SK-N-SH (cell line): ENCODE measurements at places on chromosomes 12 and 14.

DNA sequence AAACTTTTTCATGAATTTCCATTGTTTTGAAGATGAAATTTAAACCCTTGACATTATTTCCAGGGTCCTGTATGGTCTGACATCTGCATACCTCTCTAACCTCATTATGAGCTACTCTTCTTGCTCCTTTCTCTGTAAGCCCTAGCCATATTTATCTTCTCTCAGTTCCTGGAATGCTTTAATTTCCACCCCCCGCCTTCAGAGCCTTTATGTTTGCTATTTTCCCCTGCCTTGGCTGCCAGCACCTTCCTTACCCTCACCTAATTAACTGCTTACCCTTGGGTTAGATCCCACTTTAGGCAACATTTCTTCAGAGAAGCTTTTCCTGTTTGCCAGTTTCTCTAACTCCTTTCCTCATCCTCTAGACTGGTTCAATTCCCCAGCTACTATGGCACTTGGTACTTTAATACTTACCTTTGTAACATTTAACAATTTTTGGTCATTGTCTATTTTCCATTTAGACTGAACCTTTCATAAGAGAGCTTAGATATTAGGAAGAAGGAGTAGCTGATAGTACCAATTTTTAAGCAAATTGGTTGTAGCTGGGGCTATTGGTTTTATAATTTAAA, 6.0 kb downstream of the STYX start:
- no peak for DNase-seq

DNA sequence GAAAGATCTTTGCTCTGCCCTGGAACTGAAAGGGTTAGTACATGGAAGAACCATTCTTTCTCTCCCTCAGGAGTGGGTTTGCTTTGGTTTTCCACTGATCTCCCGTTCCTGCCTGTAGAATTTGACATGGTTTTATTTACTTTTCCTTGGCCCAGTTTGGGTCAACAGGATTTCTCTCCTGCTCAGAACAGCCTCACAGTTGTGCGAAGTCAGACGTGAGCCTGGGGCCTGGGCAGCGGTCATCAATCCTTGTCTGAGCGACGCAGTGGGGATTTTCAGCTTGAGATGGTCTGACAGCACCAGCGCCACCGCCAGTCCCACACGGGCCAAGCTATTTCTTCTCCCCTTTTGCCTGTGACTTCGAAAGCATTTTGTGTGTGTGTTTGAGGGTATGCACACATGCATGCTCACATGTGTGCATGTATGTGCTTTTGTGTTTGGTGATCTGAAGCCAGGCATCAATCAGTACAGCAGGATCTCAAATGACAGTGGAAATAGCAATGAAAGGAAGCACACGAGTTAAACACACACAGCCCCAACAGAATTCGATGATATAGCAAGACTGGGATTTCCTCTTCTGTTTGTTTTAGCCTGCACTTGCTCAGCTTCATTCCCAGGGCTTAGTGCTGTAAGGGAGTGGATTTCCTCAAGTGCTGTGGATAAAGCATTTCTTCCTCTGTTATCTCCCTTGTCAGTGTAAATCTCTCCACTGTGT, 58.3 kb downstream of the SMOC1 start:
- no peak for DNase-seq

GRCh38 chr14:85087201-85087600, 442.7 kb upstream of the FLRT2 start:
- no peak for DNase-seq

DNA sequence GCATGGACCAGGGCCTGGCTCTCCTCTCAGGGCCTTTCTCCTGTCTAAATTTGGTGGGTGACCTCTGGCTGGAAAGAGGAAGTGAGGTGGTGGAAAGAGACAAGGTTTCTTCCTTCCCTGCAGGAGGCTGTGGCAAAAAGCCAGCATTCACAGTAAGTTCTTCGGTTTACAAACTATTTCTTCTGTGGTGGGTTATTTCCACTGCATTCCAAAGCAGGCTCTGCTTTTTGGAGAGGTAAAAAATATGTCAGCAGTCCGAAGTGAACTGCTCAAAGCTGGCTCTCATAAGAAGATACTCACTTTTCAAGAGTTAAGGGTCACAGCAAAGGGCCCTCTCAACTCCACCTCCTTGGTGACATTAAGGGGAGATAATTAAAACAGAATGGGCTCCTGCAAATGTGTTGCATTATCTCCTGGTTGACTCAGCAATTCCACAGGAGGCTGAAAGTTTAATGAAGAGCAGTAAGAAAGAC, 48.9 kb upstream of the POC1B start:
- DNase-seq = no peak

DNA sequence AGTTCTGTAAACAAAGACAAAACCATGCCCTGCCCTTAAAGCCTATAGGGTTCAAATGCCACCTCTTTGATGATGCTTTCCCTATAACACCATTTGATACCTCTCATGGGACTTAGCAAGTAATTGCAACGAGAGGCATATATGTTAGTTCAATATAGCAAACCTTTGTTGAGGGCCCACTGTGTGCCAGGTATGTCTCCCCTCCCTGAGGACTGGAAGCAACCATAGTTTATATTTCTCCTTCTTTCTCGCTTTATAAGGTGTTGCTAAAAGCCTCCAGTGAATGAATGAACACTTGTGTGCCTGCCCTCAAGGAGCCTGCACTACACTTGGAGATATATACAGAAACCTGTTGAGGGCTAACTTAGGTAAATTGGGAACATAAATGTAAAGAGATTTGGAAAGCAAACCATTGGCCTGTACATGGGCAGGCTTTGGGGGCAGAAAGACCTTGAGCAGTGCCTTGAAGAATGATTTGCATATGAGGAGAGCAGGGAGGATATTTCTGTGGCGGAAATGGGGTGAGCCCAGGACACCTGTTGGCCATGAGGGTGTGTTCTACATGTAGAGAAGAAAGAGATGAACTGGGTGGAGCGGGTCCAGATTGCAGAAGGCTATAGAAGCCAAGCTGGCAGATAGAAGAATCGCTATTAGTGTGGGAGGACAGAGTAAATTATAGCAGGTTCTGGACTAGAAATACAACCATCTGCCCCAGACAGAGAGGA, 1.8 kb upstream of the CKAP4 start:
- no peak for DNase-seq

DNA sequence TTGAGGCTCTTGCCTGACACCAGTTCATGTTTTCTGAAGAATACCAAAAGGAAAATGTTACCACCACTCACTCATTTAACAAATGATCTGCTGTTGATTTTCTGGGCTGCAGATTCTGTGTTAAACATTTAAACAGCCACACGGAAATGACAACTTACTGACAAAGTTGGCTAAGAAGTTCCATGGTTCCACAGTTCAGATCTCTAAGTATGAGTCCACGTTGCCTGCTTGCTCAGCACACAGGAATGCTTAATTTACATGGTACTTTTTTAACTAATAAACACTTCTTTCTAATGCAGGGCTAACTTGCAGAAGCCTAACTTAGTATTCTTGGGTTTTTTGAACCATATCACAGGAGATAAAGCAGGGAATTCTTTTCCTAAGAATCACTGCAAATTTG, 34.7 kb downstream of the PTGER2 start:
- no peak for DNase-seq

GRCh38 chr14:28057359-28058296, 709.0 kb upstream of the FOXG1 start:
- DNase-seq = no peak

DNA sequence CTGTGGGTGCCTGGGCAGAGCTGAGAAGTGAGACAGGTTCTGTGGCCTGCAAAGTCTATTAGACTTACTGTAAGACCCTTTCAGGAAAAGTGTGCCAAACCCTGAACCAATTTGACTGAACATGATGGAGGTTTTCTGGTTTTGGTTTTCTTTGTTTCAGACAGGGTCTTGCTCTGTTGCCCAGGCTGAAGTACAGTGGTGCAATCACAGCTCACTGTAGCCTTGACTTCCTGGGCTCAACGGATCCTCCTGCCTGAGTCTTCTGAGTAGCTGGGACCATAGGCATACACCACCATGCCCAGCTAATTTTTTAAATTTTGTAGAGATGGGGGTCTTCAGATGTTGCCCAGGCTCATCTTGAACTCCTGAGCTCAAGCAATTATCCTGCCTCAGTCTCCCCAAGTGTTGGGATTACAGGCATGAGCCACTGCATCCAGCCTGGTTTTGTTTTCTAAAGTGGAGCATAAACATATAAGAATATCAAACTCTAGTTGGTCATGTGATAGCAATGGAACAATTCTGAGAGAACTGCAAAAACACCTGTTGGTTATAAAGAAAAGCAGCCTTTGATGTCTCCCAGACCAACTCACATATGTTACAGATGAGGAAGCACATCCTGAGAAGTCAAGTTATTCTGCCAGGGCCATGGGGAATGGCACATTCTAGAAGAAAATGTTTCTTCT, 166.9 kb downstream of the FOXN3 start:
- DNase-seq = no peak

- no peak for DNase-seq
These were observed 394 bp upstream of the AMIGO2 start for GRCh38 chr12:47079981-47080724.

DNA sequence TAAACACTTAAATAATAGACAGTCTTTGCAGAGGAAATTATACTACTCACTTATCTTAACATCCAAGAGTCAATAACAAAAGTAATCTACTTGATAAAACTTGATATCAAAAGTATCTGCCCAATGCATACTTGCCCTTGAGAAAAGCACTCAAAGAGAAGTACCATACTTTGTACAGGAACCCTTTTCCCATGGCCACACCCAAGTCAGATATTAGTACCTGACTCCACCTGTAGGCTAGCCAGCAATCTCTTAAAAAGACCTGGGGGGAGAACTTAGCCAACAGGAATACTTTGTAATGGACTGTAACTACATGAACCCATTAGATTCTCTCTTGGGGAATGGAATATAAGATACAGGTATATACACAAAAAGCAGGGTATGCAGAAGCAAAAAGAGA, 99.6 kb upstream of the HECTD1 start:
- no peak for DNase-seq

DNA sequence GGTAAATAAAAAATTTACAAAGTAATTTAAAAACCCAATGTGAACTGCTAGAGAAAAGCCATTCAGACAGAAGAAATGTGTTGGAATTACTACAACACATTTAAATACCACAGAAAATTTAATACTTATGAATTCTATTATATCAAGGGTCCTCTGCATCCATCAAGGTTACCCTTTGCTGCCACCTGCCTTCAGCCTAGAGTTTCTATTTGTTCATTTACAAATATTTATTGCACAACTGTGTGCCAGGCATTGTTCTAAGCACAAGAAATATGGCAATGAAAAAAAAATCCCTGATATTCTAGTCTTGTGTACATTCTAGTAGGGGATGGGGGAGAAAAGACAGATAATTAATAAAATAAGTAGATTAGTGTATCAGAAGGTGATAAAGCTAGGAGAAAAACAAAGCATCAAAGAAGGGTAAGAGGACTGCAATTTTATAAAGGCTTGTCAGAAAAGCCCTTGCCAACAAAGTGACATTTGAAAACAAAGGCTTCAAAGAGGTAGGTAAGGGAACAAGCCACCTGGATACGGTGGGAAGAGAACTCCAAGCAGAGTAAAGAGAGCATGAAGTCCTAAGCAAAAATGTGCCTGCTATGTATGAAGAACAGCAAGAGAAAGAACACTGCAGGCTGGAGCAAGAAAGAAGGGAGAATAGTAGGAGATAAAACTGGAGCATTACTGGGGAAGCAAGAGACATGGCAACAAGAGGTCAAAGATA, 59.1 kb upstream of the SLC6A13 start:
- no peak for DNase-seq

DNA sequence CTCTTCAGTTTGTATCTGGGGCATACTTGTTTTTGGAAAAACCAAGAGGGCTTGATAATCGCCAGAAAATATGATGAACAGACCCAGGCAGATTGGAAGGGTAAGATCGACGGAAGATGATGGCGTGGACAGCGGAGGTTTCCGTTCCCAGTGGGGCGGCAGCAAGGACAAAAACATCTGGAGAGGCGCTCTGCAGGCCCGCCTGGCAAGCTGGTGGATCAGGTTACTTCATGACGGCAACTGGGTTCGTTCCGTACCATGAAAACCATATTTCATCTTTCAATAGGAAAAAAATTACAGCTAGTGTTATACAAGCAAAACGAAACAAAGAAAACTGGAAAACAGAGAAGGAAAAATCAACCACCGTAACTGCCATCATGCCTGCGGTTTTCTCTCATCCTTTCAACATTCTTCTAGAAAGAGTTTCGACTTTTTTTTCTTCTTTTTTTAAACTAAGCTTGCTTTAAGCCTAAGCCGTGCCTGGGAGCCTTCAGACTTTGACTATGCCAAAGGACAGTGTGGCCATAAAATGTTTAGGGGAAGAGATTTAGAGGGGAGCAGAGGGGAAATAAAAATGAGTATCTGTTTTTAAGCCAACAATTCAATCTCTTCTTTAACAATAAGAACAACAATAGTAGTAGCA, 210.5 kb downstream of the FOXN3 start:
- no peak for DNase-seq

DNA sequence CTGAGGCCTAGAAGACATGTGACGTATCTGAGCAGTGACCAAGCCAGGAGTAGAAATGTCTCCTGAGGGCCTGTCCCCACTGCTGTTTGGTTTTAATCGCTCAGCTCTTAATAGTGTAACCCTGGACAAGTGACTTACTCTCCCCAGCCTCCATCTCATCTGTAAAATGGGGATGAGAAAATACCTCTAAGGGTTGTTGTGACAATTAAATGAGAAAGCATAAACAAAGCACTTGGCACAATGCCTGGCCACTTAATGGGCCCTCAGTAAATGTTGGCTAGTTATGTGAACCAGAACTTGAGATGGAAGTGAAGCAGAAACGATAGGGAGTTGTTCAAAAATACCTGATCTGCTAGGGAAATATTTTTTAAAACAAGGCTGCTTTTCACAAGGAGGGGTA, 58.2 kb downstream of the HMGA2 start:
- DNase-seq = no peak

DNA sequence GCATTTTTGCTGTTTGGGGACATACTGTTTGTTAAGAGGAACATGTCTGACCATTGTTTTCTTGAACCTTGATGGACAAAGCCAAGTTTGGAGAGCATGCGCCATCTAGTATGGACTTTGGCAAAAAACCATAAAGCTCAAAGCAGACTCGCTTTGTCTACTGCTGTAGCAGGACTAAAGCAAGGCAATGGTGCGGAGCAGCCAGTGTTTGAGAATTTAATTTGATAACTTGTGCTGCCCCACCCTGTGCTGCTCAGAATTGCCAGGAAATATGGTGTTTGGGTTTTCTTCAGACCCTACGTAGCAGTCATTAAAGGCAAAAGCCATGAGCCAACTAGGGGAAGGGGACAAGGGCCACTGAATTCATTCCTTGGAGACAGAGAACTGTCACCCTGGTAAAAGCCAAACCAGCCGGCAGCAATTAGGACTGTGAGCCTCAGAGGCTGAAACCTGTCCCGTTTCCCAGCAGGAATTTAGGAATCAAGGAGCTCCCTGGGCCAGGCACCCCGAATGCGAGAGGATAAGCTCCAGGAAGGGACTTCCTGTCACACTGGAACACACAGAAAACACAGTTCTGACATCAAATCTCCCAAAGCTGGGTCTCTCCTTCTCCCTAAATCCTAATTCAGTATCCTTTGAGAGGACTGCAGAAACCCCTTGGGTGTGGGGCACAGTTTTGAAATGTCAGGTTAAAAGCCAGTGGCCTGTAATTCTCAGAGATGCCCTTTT, 1.1 kb downstream of the AVIL start:
- no peak for DNase-seq

GRCh38 chr12:117343849-117344248, 17.6 kb downstream of the NOS1 start:
- no peak for DNase-seq
